T-helper 1 cell (primary cell): ENCODE measurements at places on chromosomes 4 and X.

DNA sequence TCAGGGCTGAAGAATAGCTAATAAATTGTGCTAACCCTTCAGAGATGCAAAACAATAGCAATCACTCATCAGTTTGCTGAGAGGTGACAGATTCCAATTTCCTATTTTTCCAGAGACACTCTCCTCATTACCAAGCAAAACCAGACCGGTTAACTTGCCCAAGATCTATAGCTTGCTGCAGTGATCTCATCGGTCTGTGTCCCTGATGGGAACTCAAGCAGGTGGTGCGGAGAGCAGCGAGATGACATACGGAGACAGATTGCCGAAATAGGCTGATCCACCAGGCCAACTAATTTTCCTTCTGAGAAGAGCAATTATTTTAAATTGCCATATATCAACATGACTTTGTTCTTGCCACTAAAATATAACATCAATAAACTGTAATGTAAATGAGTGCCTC lies 10.5 kb upstream of the DCHS2 start:
- DNase-seq = no peak

DNA sequence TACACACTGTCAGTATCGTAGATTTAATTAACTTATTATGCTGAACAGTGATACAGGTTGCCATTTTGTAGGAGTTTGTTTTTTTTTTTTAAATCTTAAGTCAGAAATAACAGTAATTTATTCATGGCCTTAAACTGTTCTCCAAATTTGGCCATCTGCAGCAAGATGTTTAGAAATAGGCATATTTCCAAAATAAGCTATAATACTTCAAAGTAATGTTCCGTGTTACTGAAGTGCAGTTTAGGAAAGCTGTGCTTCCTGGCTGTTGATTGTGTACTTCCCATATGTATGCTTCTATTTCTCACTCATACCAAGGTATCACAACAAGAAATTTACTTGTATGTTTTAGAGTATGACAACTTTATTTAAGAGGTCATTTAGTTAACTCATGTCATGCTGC lies 28.9 kb downstream of the CPEB2 start:
- DNase-seq = no peak

DNA sequence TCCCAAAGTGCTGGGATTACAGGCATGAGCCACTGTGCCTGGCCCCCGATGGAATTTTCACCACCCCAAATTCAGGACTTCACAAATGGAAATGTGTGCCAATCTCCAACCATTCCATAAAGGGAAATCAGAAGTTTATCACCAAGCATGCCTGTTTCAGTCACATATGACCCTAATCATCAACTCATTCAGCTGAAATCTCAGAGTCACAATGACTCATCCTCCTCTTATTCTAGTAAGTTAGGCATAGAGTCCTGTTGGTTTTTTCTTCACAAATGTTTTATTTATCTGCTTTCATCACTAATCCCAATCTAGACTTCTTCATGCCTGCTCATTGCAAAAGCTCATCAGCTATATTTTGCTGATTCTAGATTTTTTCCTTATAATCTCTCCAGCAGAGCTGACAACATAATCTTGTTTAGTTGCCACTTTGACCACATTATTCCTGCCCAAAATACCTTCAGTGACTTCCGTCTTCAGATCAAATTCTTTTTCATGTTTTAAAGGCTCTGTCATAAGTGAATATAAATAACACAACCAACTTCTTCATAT lies 83.3 kb downstream of the SLC7A11 start:
- DNase-seq = no peak

DNA sequence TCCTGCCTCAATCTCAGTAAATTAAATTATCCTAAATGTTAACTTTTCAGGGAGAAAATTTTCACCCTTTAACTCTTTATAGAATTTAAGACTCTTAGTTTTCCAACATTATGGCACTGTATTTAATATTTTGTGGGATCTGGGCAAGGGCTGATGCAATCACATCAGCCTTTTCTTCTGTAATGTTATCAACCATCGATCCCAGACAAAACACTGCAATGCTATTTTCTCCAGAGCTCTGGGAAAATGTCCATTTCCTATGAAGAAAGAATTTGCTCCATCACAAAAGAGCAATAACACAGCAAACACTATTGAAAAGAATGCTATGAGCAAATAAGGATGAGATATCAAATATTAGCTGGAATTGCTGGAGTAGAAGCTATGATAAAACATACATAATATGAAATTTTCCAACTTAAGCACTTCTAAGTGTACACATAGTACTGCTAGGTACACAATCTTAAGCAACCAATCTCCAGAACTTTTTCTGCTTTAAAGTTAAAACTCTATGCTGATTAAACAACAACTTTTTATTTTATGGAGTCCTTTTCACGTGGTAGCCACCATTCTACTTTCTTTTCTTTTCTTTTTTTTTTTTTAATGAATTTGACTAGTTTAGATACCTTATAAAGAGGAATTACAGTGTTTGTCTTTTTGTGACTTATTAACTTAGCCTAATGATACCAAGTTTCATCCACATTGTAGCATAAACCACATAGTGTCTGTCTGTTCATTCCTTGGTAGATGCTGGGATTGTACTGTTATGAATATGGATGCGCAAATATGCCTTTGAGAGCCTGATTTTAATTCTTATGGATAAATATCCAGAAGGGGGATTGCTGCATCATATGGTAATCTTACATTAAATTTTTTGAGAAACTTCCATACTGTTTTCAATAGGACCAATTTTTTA lies 43.6 kb downstream of the UGT2A3 start:
- DNase-seq = no peak

DNA sequence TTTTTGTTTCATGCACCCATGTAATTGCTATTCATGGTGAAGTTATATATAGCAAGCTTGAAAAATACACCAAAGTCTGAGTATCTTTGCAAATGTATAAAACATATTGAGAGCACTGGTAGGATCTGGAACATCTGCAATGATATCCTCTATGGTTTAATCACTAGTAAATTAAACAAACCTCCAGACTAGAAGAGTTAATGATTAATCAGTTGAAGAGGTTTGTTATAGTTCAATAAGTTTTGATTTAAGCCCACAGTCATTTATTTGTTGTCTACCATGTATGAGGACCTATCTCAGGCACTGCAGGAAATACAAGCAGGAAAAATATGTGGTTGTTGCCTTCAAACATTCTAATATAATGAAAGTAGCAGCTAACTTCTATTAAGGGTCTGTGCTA lies 16.5 kb downstream of the CYBB start:
- no peak for DNase-seq

DNA sequence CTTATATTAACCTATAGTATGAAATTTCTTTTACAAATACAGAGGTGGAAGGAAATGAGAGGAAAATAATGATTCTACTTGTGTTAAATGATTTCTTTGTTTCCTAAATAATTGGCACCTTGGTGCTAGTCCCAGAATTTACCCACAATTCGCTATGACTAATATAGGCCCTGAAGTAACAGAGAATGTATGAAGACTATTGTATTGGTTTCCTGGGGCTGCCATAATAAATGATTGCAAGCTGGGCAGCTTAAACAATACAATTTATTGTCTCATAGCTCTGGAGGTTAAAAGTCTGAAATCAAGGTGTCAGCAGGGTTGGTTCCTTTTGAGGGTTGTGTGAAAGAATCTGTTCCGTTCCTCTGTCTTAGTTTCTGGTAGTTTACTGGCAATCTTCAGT lies 74.8 kb upstream of the GPRIN3 start:
- no peak for DNase-seq

- no peak for DNase-seq
These were observed at the start of gene HSD17B13 for GRCh38 chr4:87322754-87323153. TSS of gene HSD17B13 (minus strand) at chr4:87322882. CDS start at chr4:87322841, 41 bp downstream.

DNA sequence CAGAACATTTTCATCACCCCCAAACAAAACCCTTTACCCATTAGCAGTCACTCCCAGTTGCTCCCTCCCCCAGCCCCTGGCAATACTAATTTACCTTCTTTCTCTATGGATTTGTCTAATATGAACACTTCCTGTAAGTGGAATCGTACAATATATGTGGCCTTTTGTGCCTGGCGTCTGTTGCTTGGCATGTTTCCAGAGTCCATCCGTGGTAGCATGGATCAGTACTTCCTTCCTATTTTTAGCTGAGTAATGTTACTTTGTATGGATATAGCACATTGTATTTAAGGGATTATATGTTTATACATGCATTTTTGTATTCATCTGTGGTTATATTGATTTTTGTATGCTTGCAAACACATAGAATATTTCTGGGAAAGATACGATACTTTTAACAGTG lies 48.2 kb downstream of the PPEF1 start:
- no peak for DNase-seq

GRCh38 chr4:128444544-128445302 lies 157.1 kb upstream of the PGRMC2 start:
- no peak for DNase-seq

- DNase-seq = no peak
These were observed 320.5 kb upstream of the TET2 start for GRCh38 chr4:104826171-104826570.

DNA sequence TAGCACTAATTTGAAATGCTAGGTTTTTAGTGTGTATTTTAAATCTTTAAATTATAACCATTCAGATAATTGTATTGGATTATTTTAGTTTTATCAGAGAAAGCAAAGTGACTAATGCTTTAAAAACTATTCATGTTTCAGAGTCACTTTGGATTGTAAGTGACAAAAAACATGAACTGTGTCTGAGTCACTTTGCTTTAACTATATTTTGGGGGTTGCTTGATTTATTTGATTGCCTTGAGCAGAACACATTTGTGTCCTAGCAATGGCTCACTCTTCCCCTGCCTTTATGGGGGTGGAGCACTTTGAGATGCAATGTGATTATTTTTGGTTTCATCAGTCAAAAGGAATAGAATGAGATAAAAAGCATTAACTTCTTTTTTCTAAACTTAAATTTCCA lies 188.4 kb upstream of the ARX start:
- no peak for DNase-seq

DNA sequence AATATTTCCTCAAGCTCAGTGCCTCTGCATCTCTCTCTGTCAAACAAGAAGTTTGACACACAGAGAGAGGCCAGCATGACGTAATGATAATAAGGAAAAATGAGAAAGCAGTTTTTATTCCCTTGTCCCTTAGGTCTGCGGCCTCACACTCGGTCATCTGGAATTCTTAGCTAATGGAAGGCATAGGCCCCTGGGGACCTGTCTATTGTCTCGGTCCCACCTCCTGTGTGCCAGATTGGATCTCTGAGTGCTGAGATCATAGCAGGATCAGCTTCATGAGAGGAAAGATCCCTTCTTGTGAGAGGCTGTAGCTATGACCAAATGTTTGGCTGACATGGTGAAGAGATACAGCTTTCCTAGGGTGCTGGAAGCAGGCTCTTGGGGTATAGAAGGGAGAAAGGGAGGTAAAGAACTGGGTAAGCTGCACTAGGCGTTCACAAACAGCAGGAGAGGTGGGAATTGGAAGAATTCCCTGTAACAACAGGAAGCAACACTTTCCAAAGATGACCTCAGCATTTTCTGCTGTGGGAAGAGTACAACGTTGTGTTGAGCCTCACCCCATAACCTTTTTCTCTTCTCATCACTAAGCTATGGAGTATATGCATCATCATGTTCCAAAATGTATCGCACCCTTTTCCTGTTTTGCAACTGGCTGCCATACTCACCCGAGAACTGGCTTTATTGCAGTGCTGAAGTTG lies 20.2 kb downstream of the TMEM31 start:
- no peak for DNase-seq

GRCh38 chrX:10115082-10115481 lies 41.7 kb upstream of the CLCN4 start:
- DNase-seq = no peak

DNA sequence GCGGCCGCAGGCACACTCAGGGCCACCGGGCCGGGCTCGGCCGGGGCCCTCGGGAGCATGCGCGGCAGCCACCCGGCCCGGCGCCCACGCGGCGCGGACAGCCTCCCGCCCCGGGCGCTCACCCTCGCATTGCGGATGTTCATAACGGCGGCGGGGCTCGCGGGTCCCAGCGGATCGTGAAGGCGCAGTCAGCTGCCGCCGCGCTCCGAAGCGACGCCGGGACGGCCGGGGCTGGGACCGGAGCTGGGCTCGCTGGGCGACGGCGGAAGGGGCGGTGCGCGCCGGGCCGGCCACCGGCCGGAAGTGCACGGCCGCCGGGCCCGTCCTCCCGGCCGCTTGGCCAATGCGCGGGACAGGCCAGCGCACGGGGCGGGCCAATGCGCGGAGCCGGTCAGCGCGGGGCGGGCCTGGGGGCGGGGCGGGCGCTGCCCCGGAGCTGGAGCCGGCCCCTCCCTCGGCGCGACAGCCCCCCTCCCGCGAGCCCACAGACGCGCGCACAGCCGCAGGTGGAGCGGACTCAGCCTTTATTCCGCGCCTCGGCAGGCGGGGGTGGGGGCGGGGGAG lies at the start of gene NAA10:
TSS of gene NAA10 (minus strand) at position 276 of the 564 bp plus-strand sequence. CDS start at position 143, 133 bp downstream.
- DNase-seq = peak; percentile 27

GRCh38 chr4:133555671-133556070 lies 406.6 kb downstream of the PCDH10 start:
- DNase-seq = no peak

DNA sequence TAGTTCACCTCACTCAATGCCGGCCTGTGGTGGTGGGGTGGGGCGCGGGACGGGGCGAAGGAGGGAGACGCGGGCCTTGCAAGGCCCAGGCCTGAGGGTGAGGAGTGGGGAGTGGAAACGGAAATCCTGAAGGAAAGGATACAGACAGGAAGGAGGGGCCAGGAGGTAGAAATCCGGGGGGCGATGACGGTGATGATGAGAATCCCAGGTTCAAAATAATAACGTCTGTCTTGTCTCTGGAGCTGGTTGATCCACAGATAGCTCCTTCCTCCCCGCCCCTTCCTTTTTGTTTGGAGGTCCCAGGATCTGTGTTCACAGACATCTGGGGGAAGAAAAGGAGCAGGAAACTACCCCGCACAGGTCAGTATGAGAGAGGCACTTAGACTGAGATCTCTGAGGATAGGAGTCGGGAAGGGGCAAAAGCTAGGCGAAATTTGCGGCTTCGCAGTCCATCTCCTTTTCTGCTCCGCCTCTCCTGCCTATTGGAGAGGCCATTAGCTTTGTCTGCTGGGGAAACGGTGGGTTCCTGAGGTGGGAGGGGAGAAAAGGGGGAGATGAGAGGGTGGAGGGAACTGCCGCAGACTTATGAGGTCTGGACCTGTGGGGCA lies 746 bp downstream of the TCEAL7 start:
- DNase-seq = no peak

DNA sequence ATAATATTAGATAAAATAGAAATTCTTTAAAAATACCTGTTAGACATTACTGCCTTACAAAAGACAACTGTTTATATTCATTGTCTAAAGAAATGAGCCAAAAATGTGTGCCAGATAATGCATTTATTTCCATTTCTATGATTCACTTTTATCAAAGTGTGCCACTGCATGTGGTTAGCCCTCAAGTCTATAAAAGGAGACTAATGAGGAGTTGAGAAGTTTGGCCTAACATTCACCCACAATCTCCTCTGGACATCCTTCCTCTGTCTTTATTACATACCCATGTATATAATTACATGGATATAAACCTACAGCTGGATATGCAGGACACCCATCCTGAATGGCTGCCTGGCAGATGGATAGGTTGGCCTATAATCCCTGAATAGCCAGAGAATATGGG lies 42.6 kb upstream of the PDE5A start:
- DNase-seq = no peak

- no peak for DNase-seq
These were observed 131.3 kb downstream of the SLC7A11 start for GRCh38 chr4:138110815-138111214.

GRCh38 chr4:185580699-185581098 lies 45.4 kb upstream of the PDLIM3 start:
- DNase-seq = no peak

- DNase-seq = no peak
These were observed 455.6 kb upstream of the BOD1L1 start for GRCh38 chr4:14083150-14083549.

- DNase-seq = no peak
These were observed 185.3 kb downstream of the CRLF2 start for GRCh38 chrX:1027133-1027532.

- DNase-seq = no peak
These were observed 91.0 kb upstream of the TRIM2 start for GRCh38 chr4:153113061-153113837.
